ENCODE measurements at places on chromosomes 11 and 22. TPM values are rescaled to one million over a fixed set of nuclear protein-coding genes. Genes with fewer than 3 reads are reported as not detected.

CRYBB2 gene
- total RNA-seq: not detected

- H3K4me3 ChIP-seq: no peak overlapping the region
- H3K27ac ChIP-seq: no peak overlapping the region
- H3K27me3 ChIP-seq: no peaks in the 10 kb centered on the region
- H3K4me1 ChIP-seq: peaks cover 33% of the 10 kb centered on the region
- DNase-seq: no peak
- no peaks in the 10 kb centered on the region for H3K36me3 ChIP-seq
Observed at GRCh38 chr11:134560066-134560465, 148.0 kb upstream of the B3GAT1 start.

DNA sequence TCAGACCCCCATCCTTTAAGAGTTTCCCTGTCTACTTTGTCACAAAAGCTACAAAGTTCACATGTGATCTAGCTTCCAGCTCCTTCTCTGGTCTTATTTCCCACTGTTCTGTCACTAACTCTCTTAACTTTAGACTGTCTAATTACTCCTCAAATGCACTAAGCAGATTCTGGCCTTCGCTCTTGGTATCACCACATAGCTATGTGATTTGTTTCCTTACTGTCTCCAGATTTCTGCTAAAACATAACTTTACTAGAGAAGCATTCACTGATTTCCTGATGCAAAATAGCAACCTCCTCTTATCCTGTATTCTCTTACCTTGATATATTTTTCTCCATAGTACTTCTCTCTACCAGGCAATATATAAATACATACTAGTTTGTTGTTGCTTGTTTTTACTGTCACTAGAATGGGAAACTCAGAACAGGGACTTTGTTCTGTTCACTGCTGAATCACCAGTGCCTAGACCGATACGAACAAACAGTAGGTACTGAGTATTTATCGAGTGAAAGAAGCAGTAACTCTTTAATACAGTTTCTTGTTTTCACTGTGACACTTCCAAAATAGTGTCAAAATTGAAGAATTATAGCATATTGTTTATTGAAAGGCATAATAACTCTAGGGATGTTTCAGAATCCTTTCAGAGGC, 205.6 kb downstream of the DDX10 start:
- H3K27ac ChIP-seq: peak overlapping the region; percentile 65
- H3K4me3 ChIP-seq: no peak overlapping the region
- H3K36me3 ChIP-seq: no peaks in the 10 kb centered on the region
- DNase-seq: no peak

DNA sequence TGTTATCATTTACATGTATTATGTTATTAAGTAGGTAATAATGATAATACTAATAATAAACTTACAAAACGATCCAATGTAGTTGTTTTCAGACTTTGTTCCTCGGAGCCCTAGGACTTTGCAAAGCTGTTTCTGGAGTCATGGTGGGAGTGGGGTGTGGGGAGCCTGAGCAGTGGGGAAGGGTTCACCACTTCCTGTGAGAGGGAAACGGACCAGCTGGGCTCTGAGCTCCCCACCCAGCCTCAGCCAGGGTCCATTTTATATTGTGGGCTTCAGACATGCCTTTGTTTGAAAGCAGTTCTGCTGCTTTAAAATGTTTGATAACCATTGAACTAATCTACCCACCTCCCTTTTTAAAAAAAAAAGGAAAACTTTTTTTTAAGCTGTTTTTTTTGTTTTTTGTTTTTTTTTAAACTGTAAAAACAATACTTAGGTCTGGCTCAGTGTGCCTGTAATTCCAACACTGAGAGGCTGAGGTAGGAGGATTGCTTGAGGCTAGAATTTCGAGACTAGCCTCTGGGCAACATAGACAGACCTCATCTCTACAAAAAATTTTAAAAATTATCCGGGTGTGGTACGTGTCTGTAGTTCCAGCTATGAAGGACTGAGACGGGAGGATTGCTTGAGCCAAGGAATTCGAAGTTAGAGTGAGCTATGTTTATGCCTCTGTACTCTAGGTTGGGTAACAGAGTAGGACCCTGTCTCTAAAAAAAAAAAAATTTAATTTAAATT, 7.0 kb downstream of the SERPING1 start:
- no peaks in the 10 kb centered on the region for H3K27me3 ChIP-seq
- peaks cover 24% of the 10 kb centered on the region for H3K36me3 ChIP-seq
- H3K27ac ChIP-seq: no peak overlapping the region
- H3K4me1 ChIP-seq: peaks cover 12% of the 10 kb centered on the region
- H3K4me3 ChIP-seq: no peak overlapping the region
- no peak for DNase-seq

DNA sequence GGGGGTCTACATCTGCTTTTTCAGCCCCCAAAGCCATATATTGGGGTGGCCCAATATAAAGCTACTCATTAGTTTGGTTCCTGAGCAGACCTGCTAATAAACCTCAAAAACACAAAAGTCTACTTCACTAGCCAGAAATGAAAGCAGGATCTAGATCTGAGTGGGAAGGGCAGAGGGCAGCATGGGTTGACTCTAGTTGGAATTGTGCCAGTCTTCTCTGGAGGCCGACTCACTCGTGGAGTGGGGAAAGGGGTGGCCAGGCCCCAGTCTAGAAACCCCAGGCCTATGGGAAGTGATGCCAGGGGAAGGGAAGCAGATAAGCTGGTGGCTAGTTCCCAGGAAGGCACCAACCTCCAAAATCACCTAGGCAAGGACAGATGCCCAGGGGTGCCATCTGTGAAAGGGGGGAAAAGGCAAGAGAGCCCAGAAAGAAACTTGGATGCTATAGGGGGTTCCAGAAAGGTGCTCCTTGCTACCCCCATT, 5.3 kb downstream of the PATZ1 start:
- DNase-seq: no peak
- H3K27me3 ChIP-seq: no peaks in the 10 kb centered on the region
- peak overlapping the region; percentile 56 for H3K27ac ChIP-seq
- no peak overlapping the region for H3K4me3 ChIP-seq
- H3K36me3 ChIP-seq: peaks cover 17% of the 10 kb centered on the region
- peaks cover 55% of the 10 kb centered on the region for H3K4me1 ChIP-seq

- H3K4me1 ChIP-seq: peaks cover 44% of the 10 kb centered on the region
- H3K27ac ChIP-seq: no peak overlapping the region
- DNase-seq: no peak
- H3K27me3 ChIP-seq: peaks cover 18% of the 10 kb centered on the region
- no peaks in the 10 kb centered on the region for H3K36me3 ChIP-seq
- no peak overlapping the region for H3K4me3 ChIP-seq
Observed at GRCh38 chr11:128737704-128738103, 43.8 kb downstream of the FLI1 start.

E2F8 gene
- 6.1 TPM for total RNA-seq

DNA sequence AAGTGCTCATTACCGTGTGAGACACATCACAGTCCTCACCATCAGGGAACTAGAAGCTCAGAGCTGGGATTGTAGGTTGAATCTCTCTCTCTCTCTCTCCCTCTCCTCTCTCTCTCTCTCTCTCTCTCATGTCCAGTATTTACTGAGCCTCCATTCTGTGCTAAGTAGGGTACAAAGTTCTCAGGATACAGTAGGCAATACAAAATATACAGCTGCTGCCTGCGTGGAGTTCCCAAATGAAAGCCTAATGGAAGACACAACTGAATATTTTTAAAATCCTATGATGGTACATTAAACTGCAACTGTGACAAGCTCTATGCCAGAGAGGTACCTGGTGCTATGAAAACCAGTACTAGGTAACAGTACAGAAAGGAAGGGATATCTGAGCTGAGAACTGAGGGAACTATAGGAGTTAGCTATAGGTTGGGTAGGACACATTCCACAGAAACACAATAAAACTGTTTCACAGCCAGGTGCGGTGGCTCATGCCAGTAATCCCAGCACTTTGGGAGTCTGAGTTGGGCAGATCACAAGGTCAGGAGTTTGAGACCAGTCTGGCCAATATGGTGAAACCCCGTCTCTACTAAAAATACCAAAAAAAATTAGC, 9.6 kb upstream of the PRG2 start:
- H3K36me3 ChIP-seq: no peaks in the 10 kb centered on the region
- H3K4me3 ChIP-seq: no peak overlapping the region
- H3K27ac ChIP-seq: no peak overlapping the region
- peaks cover 13% of the 10 kb centered on the region for H3K27me3 ChIP-seq
- no peak for DNase-seq

ARHGAP20 gene
- total RNA-seq: 8.4 TPM

CRYBA4 gene
- not detected for total RNA-seq

OR8J3 gene
- not detected for total RNA-seq

DNA sequence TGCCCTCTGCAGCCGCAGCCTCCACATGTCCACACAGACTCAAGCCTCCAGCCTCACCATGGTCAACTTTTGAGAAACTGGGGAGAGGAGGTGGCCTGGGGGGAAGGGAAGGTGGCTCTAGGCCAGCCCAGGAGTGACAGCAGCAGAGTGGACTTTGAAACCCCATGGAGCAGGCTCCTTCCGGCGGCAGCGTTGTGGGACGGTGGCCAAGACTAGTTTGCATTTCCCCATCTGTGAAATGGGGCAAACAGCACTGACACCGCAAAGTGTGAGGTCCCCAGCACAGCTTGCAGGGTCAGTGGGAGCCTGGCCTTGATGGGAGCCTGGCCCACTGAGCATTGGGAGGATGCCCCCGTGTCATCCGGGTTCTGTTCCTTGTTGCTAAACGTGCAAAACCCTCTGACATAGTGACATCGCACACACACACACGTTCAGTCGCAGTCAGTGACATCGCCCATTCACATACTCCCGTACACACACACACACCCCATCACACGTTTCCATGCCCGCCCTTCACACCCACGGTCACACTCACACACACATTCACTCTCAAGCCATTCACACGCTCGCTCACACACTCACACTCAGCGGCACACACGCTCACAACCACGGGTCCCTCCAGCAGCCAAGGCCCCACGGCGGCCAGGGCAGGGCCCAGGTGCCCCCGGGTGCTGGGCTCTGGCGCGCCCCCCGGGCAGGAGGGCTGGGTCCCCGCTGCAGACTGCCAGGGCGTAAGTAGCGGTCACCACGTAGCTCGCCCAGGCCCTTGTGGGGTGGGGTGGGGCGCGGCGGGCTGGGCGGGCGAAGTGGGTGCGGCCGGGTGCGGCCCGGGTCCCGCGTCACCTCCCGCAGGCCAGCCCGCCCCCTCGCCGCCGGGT, 585 bp downstream of the CYB5R3 start:
- peak overlapping the region; percentile 94 for H3K27ac ChIP-seq
- H3K27me3 ChIP-seq: no peaks in the 10 kb centered on the region
- H3K4me3 ChIP-seq: peak overlapping the region; percentile 88
- peaks cover 34% of the 10 kb centered on the region for H3K4me1 ChIP-seq

ART5 gene
- total RNA-seq: 4.5 TPM

DNA sequence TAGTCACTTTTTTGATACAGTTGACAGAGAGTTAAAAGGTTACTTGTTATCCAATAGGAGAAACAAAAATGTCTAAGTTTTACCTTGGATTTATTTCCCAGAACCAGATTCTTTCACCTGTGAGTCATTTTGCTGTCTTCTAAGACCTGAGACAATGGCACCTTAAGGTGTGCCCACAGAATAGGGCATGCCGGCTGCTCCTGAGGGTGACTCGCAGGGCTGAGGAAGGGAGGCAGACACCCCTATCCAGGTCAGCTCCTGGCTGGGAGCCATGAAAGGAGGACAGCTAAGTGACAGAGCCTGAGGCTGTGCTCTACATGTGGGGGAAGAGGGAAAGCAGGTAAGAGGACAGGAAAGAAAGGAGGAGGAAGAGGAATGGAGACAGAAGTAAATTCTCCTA, 67.8 kb downstream of the RASSF10 start:
- H3K27me3 ChIP-seq: peaks cover 75% of the 10 kb centered on the region
- no peak overlapping the region for H3K27ac ChIP-seq
- no peaks in the 10 kb centered on the region for H3K36me3 ChIP-seq
- no peaks in the 10 kb centered on the region for H3K4me1 ChIP-seq
- DNase-seq: no peak

DNA sequence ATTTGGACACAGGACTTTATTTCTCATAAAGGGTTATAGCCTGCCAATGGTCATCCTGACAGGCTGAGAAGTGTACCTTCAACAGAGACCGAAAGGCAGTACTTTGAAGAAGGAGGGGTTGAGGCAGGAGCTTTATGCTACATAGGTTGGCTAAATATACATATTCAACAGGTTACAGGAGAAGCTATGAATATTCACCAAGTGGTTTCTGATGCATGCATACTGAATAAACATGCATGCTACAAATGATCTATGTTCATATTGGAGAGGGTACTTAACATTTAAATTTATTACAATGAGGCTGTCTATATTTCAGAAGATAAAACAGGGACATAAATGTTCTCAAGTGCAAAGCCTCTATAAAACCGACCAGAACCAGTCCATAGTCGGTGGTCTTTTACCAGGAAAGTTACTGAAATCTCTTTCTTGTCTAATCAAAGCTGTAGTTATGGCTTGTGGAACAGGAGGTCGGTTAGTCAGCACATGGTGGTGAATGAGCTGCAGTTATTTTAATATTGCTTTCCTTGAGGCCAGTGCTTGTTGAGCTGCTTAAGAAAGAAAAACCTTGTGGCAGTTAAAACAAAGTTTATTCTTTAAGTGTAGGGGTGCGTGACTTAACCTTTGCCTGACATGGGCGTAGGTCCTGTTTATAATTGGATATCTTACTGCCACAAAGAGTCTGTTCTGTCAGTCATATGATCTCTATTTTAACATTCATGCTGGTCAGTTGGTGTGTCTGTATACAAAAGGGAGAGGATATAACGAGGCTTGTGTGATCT, 19.5 kb downstream of the CNTF start:
- H3K27ac ChIP-seq: no peak overlapping the region
- DNase-seq: no peak
- peaks cover 12% of the 10 kb centered on the region for H3K27me3 ChIP-seq
- no peak overlapping the region for H3K4me3 ChIP-seq
- H3K4me1 ChIP-seq: no peaks in the 10 kb centered on the region

GRCh38 chr11:76680518-76681425, 10.2 kb upstream of the LRRC32 start:
- peak; percentile 80 for DNase-seq
- H3K4me1 ChIP-seq: peaks cover 2% of the 10 kb centered on the region
- peaks cover 9% of the 10 kb centered on the region for H3K27me3 ChIP-seq
- no peak overlapping the region for H3K27ac ChIP-seq
- H3K36me3 ChIP-seq: no peaks in the 10 kb centered on the region
- H3K4me3 ChIP-seq: no peak overlapping the region

RASGRP2 gene
- 2.0 TPM for total RNA-seq

GRCh38 chr22:24768537-24769374, 5.8 kb downstream of the PIWIL3 start:
- no peaks in the 10 kb centered on the region for H3K4me1 ChIP-seq
- H3K27me3 ChIP-seq: peaks cover 4% of the 10 kb centered on the region
- no peak overlapping the region for H3K4me3 ChIP-seq
- no peak for DNase-seq

GRCh38 chr11:72753341-72754148, 1.3 kb upstream of the ARAP1 start:
- no peak for DNase-seq
- H3K27ac ChIP-seq: no peak overlapping the region
- H3K27me3 ChIP-seq: no peaks in the 10 kb centered on the region
- peaks cover 19% of the 10 kb centered on the region for H3K4me1 ChIP-seq

- H3K4me1 ChIP-seq: peaks cover 4% of the 10 kb centered on the region
- H3K27me3 ChIP-seq: peaks cover 47% of the 10 kb centered on the region
- DNase-seq: no peak
- no peaks in the 10 kb centered on the region for H3K36me3 ChIP-seq
- no peak overlapping the region for H3K4me3 ChIP-seq
- H3K27ac ChIP-seq: no peak overlapping the region
Observed at GRCh38 chr22:37343863-37344734, 61.8 kb downstream of the CYTH4 start.
